RPMI7951 (cell line): ENCODE measurements at places on chromosomes 2 and 18.

- DNase-seq = no peak
Measured at GRCh38 chr2:21754164-21754788, 630.5 kb downstream of the TDRD15 start.

GRCh38 chr2:117785740-117786139, 28.8 kb upstream of the DDX18 start:
- peak; percentile 44 for DNase-seq

DNA sequence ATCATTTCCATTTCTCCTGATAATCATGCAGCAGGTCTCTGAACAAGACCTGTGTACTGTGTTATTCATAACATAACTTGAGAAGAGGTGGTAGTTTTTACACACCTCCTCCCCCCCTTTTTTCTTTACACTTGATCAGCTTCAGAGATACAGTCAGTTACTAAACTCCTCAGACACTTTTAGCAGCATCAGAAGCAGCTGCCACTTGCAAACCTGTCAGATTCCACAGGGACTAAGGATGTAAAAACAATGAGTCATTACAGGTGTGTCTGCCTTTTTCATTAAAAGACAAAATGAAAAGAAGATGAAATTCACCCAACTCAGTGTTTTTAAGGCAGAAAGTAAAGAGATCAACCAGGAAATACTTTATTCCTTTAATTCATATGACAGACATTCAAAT, 254.0 kb downstream of the NRXN1 start:
- DNase-seq = no peak

DNA sequence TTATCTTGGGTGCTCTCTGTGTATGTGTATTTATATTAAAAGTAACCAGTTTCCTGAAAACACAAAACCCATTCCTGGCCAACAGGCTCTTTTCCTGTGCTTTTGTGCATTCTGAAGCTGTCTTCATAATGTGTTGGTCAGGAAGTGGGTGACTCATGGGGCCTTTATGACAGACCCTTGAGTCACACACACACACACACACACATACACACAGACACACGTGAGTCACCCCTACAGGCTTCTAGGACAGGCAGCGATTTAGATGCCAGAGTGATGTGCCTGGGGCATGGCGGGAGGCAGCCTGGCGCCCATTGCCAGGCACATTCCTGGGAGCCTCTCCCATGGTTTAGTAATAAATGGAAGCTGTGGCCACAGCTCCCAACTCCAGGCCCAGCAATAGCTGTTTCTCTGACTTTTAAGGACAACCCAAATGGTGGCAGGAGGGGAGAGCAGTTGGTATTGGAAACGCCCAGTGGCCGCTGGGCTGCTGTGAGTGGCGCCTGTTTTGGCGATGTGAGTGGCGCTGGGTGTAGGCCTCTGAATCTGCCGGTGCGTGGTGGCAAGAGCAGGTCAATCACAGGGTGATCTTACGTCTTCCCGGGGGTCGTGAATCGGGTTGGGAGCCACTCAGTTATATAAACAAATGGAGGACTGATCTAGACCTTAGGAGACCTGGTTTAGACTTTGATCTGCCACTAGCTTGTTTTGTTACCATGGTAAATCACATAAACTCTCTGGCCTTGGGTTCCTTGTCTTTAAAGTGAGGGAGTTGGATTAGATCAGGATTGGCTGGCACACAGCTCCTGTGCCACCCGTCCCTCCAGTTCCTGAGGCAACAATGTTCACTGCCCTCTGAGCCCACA, 150.7 kb upstream of the DLX2 start:
- peak; percentile 100 for DNase-seq

- peak; percentile 83 for DNase-seq
Measured at GRCh38 chr2:109128048-109128615, 873 bp upstream of the SH3RF3 start.

DNA sequence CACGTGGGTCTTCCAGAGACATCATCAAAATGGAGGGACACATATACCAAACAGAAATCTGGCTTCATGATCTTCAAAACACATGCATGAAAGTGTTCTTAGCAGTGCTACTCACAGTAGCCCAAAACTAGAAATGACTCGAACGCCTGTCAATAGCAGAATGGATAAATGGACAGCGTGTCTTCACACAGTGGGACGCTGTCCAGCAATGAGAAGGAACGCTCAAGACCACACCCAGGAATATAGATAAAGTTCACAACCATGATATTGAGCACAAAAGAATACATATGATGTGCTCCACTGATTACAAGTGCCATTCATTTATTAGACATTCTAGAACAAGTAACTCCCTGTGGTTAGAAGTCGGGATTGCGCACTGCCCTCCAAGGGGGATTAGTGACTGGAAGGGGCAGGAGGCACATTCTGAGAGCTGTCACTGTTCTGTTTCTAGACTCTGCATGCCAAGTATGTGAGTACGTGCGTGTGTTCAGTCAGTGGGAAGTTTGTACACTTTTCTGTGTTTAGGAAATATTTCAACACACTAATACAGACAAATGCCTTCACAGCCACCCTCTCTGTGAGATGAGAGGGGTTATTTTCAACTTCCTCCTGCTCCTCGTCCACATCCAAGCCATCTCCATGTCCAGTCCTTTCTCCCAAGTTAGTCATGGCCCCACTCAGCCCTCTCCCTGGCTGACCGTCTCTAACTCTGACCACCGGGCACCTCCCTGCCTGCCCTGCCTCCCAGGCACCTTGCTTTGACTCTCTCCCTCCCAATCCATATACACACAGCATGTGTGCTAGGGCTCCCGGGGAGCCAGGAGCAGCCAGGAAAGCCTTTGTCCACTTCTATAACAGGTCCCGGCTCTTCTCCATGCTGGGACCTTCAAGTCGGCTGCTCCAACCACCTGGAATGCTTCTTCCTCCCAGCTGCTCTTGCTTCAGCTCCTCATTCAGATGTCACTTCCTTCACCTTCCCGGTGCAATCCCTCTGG, 26.9 kb upstream of the TNS1 start:
- no peak for DNase-seq

GRCh38 chr2:237143118-237143517, 57.4 kb downstream of the COPS8 start:
- no peak for DNase-seq

- peak; percentile 1 for DNase-seq
Measured at GRCh38 chr2:150812664-150813367, 325.3 kb upstream of the RND3 start.

DNA sequence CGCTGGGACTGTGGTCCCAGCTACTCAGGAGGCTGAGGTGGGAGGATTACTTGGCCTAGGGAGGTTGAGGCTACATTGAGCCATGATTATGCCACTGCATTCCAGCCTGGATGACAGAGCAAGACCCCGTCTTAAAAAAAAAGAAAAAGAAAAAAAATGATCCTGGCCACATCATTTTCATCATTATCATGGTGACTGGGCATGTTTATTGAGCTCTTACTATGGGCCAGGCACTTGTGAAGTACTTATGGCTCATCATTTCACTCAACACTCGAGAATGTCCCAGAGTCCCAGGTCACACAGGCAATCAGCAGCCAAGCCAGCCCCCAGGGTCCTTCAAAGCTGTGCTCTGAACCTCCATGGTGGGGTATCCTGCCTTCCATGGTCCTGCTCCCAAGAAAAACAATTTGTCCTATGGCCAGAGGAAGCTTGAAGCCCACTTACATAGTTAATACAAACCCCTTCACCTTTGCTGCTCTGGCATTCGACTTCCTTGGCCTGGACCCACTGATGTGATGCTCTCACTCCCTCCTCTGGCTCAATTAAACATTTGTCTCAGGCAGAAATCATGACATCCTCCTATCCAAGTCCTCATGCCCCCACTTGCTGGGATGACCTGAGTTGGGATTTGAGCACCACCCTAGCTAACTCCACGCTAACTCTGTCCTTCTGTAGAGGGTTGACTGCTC, 3.8 kb upstream of the CNNM4 start:
- DNase-seq = no peak

DNA sequence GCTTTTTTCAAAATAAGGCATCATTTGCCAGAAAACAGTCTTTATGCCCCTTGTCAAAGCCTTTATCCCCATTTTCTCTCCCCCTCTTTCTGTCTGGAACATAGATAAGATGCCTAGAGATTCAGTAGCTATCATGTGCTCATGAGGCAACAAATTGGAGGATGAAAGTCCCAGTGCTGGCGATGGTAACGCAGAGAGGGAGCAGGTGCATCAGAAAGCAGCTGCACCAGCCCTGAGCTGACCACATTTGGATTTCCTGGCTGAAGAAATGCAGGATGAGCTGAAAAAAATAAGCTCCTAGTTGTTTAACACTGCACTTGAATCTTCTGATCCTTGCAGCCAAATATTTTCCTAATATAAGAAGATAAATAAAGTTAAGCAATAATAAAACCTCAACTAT, 48.0 kb downstream of the LOXHD1 start:
- DNase-seq = no peak

GRCh38 chr2:199977984-199978415, 22.6 kb downstream of the MAIP1 start:
- DNase-seq = peak; percentile 66

DNA sequence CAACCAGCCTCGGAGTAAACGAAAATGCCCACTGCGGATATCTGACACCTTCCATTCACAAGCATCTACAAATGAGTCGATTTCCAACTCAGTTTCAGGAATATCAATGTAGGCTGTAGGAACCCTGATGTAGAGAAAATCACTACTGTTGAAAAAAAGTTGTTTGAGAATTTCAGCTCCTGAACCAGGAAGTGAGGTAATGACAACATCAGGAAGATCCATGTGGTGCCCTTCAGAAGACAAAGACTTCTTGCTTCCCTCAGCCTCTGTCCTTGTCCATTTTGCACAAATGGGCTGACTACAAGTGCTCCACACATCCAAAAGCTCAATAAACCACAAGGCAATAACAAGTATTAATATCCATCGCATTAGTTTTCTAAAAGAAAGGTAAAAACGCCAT, 4.7 kb downstream of the DSEL start:
- no peak for DNase-seq

DNA sequence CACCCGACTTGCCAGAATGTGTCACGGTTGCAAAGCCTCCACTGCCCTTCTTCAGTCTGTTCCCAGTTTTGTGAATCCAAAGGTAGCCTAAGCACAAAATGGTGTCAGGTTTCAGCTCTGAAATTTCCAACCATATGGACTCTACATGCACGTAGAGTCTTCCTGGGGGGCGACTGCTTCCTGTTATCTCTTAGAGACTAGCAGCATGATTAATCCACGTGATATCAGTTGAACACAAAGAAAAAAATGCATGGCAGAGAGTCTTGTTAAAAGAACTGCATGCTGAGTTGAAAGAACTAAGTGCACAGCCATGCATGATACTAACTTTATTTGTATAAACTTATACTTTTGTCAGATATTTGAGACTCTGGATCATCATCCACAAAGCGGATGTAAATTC, 404.4 kb downstream of the SOCS6 start:
- no peak for DNase-seq

GRCh38 chr2:38187541-38188011, 111.6 kb upstream of the CYP1B1 start:
- peak; percentile 86 for DNase-seq

DNA sequence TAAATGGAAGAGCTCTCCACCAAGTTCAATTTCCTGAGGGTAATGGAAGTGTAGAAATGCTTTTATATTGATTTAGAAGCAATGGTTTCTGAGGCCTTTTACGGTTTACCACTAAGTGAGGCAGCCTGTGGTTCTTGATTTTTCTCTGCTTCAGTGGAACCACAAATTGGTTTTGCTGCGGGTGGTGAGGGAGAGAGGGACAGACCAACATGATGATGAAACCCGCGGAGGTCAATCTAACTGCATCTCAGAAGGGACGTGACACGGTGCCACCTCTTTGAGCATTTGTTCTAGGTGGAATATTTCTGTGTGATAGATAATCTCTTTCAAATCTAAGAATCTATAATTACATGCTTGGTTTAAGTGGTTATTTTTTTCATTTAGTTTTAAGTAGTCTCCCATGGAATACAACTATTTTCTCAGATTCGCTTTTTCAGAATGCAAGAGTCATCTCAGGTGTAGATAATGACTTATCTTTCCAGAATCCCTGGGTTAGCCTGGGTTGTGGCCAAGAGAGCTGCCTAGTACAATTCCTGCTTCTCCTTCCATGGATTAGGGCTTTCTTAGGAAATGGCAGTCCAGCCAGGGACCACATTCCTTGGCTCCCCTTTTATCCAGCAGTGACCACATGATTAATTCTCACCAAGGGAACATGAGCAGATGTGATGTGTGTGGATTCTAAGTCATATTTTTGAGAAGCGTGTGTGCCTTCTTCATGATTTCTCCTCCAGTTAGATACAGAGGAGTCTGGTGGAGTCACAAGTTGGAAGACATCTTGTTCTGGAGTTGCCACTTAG, 52.5 kb downstream of the KCNE4 start:
- DNase-seq = peak; percentile 63

- DNase-seq = no peak
Measured at GRCh38 chr2:94774851-94775250, 96.4 kb upstream of the TEKT4 start.

- no peak for DNase-seq
Measured at GRCh38 chr2:23685181-23685580, 241.7 kb downstream of the ATAD2B start.

DNA sequence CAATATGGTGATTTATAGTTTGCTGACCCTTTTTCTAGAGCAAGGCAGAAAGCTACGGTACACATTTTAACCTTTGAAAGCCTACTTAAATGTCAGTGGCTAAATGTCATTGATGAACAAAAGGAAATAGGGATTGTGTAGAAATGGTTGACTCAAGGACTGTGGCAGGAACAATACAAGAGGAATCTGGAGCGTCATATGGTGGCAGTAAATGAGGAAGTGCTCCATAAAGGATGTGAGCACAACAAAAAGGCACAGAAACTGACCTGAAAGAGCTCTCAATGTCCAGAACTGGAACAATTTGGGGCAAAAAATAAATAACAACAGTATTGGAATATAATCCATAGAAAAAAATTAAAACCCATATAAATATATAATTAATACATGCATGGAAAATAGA, 443.9 kb upstream of the VRK2 start:
- no peak for DNase-seq

DNA sequence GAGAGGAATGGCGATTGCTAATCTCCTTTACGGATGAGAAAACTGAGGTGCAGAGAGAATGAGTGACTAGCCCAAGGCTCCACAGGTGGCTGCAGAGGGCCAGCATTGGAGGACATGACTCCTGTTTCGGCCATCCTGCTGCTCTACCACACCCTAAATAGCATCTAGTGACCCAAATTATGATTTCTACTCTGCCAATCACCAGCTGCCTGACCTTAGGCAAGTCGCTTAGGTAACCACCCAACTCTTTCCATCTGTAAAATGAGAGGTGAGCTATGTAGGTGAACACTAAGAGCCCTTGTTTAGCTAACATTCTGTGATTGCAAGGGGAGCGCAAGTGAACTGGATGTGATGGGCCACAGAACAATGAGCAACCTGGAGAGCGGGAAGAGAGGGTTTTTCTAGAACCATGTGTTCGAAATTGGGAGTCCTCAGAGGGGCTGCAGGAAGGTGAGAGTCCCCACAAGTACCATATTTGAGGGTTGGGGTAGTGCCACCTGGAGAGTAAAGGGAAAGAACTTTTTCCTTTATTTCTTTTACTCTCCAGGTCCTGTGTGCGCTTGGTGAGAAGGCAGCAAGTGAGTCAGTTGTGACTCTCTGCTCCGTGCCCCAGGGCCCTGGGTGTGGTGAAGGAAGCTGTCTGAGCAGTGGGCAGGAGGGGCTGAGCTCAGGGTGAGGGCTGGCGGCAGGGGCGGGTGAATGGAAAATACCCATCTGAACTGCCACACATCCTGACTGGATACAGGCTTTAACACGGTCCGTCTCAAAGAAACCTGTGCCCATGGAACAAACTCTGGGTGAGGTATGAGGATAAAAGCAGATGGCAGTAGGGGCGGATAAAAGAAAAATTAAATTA, 2.4 kb downstream of the CYP27C1 start:
- DNase-seq = peak; percentile 96
